ENCODE measurements at places on chromosomes 4 and X. TPM values are rescaled to one million over a fixed set of nuclear protein-coding genes. Genes with fewer than 3 reads are reported as not detected.

GRCh38 chrX:43003204-43003565 is 225.2 kb upstream of the PPP1R2C start:
- H3K4me3 ChIP-seq: no peak overlapping the region
- H3K27ac ChIP-seq: no peak overlapping the region
- no peak for DNase-seq
- H3K36me3 ChIP-seq: no peaks in the 10 kb centered on the region
- H3K27me3 ChIP-seq: no peaks in the 10 kb centered on the region

GRCh38 chrX:138298268-138298667 is 413.2 kb downstream of the FGF13 start:
- no peaks in the 10 kb centered on the region for H3K36me3 ChIP-seq
- H3K27me3 ChIP-seq: no peaks in the 10 kb centered on the region
- DNase-seq: no peak
- no peaks in the 10 kb centered on the region for H3K4me1 ChIP-seq

DNA sequence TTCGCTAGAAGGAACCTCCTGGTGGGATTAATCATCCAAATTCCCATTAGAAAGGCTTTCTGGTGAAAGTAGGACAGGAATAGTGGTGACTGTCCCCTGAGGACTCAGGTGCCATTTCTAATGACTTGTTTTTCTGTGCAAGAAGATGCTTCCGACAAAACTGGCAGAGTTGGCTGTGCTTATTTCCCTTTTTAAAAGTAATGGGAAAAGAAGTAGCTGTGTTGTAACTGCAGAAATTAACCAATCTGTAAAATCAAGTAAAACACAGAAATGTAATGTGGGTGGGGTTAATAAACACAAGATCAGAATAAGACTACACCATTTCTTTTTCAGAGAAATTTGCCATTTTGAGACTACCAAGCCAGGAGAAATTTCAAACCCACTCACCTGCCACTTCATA is 55.0 kb upstream of the FAM9B start:
- no peaks in the 10 kb centered on the region for H3K36me3 ChIP-seq
- peaks cover 7% of the 10 kb centered on the region for H3K4me1 ChIP-seq
- no peak for DNase-seq

- H3K27me3 ChIP-seq: no peaks in the 10 kb centered on the region
- H3K4me3 ChIP-seq: no peak overlapping the region
- DNase-seq: no peak
- H3K4me1 ChIP-seq: no peaks in the 10 kb centered on the region
- no peaks in the 10 kb centered on the region for H3K36me3 ChIP-seq
Measured at GRCh38 chr4:86791126-86791525, 58.1 kb downstream of the SLC10A6 start.

Gene ARHGEF6
- total RNA-seq: 54.1 TPM

Gene NRK
- total RNA-seq: not detected

Gene TCEAL7
- not detected for total RNA-seq
